NCI-H1436 treated with DMSO at 0.1 percent for 48 hours (cell line): ENCODE measurements at places on chromosomes 6 and 20.

DNA sequence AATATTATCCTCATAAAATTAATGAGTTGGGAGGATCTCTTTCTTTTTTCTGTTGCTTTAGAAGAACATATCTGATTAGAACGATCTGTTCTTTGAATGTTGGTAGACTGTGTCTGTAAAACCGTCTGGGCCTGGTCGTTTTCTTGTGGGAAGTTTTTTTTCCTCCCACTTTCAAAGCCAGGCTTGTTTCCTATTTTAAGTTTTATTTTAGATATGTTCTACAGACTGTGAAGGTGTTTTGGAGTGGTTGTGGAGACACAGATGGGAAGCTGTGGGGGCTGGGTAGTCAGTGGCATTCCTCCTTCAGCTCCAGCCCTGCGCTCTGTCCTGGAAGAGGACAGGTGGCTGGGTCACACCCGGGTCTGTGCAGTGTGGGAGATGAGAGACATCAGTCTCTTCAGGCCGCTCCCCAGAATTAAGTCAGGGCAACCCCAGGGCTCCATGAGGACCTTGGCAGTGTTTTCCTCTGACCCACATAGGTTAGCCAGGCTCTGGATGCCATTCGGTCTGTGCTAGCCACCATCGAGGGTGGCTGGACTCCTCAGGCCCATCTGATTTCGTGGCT lies 92.0 kb upstream of the SCP2D1 start:
- no peak for DNase-seq

- no peak for DNase-seq
These were observed 4.6 kb downstream of the KCNK15 start for GRCh38 chr20:44750081-44750805.

GRCh38 chr6:149160943-149161342 lies 156.6 kb upstream of the TAB2 start:
- no peak for DNase-seq

DNA sequence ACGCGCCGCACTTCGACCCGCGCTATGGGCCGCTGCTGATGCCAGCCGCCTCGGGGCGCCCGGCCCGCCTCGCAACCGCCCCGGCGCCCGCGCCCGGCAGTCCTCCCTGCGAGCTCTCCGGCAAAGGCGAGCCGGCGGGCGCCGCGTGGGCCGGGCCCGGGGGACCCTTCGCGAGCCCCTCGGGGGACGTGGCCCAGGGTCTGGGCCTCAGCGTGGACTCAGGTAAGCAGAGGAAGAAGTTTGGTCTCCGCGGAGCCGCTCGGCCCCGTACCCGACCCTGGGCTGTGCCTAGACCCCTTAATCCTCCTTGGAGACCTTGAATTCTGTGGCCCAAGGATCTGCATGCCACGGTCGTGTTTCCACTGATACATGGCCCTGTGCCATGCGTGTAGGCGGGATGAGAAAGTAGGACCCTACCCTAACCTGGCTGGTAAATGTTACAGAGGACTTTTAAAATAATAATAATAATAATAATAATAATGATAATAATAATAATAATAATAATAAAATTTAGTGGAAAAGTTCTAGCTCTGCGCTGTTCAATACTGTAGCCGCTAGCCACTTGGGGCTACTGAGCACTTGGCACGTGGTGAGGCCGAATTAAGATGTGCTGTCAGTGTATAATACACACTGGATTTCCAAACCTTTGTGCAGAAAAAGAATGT lies 5.6 kb downstream of the VGLL2 start:
- no peak for DNase-seq

- DNase-seq: no peak
These were observed 3.3 kb downstream of the ZSWIM3 start for GRCh38 chr20:45860560-45861220.

- peak; percentile 47 for DNase-seq
These were observed 37.5 kb upstream of the IER3 start for GRCh38 chr6:30781743-30782424.

DNA sequence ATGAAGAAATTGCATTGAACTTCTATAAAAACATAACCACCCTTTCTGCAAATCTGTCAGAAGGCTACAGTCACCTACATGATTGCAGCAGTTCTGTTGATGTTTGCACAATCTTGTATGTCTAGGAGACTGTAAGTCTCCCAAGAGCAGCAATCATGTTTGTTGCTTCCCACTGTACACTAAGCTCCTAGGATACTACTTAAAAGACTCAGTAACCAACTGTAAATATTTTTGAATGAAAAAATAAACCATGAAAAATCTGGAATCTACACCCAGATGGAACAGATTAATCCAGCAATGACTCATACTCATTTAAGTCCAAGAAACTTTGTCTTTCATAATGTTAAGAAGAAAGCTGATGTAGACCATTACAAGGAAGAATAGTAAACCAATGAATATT lies 168.5 kb upstream of the ATXN1 start:
- no peak for DNase-seq

- DNase-seq: no peak
These were observed 14.8 kb downstream of the SRSF3 start for GRCh38 chr6:36608788-36609563.

GRCh38 chr20:51697096-51697826 lies 70.9 kb downstream of the ATP9A start:
- no peak for DNase-seq

GRCh38 chr20:53642196-53643030 lies 48.8 kb upstream of the ZNF217 start:
- no peak for DNase-seq

GRCh38 chr20:24584538-24585356 lies 115.3 kb downstream of the SYNDIG1 start:
- DNase-seq: no peak

- no peak for DNase-seq
These were observed 3.9 kb upstream of the TEAD3 start for GRCh38 chr6:35500782-35501181.

GRCh38 chr6:45710304-45710821 lies 305.3 kb downstream of the CLIC5 start:
- no peak for DNase-seq

- DNase-seq: no peak
These were observed 476.8 kb downstream of the EPHA7 start for GRCh38 chr6:92942549-92942948.

DNA sequence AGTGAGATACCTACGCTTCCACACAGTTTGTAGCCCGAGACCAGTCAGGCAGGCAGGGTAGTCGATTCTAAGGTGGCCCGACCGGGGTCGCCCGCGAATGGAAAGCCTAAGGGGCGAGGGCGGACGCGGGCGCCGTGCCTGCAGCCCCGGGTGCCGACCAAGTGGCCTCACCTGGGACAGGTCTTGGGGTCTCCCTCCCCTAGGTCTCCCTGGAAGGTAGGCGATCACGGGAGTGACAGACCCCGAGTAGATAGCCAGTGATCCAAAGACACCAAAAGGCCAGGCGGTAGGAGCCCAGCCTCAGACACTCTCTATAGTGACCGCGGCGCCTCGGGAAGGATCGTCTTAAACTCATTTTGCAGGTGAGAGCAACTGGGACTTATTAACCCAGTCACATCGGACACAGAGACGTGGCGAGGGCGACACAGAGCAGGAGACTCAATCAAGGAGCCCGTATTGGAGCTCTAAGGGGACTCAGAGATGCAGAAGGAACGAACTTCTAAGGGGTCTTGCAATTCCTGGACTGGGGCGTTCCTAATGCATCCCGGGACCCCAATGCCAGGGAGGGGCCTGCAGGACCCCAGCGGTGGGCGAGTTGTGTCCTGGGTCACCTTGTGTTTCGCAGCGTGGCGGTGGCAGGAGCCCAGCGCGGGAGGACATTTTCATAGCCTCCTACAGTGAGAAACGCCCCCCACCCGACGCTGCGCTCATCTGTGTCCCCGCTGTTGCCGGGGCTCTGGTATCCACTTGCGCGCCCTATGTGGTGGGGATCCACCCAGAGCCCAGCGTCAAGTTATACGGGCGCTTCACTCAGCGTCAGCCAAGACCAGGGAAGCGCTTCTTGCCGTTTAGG lies 2.1 kb upstream of the VSX1 start:
- no peak for DNase-seq

DNA sequence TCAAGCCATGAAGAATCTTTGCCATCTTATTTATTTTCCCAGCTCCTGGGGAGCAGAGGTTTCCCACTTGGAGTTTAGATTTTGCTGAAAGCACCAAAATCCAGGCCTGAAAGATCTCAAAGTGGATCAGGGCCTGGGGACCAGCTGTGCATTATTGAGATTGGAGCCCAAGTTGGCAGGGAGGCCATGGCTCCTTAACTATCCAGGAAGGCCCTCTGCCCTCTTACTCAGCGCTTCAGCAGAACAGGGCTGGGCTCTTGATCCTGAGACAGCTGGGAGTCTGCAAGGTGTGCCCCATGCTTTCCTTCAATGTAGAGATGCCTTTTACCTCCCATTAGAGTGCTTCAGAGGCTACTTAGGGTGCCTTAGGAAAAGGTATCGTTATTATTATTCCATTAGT lies 24.6 kb downstream of the FOXO3 start:
- DNase-seq: no peak
